Lung (tissue), 17 donors: ENCODE measurements at places on chromosomes 2 and 18.

GRCh38 chr2:159851941-159852340 is 53.9 kb upstream of the CD302 start:
- no peak overlapping the region for H3K27ac ChIP-seq
- H3K36me3 ChIP-seq: no peaks in the 10 kb centered on the region
- no peak for DNase-seq
- H3K4me1 ChIP-seq: no peaks in the 10 kb centered on the region

- H3K4me3 ChIP-seq: no peak overlapping the region
- H3K27ac ChIP-seq: no peak overlapping the region
- H3K4me1 ChIP-seq: no peaks in the 10 kb centered on the region
- no peaks in the 10 kb centered on the region for H3K27me3 ChIP-seq
Measured at GRCh38 chr2:216031960-216032689, 18.8 kb upstream of the MREG start.

- H3K4me1 ChIP-seq: no peaks in the 10 kb centered on the region
- H3K27me3 ChIP-seq: no peaks in the 10 kb centered on the region
- H3K27ac ChIP-seq: no peak overlapping the region
Measured at GRCh38 chr2:109098251-109098920, 30.6 kb upstream of the SH3RF3 start.

DNA sequence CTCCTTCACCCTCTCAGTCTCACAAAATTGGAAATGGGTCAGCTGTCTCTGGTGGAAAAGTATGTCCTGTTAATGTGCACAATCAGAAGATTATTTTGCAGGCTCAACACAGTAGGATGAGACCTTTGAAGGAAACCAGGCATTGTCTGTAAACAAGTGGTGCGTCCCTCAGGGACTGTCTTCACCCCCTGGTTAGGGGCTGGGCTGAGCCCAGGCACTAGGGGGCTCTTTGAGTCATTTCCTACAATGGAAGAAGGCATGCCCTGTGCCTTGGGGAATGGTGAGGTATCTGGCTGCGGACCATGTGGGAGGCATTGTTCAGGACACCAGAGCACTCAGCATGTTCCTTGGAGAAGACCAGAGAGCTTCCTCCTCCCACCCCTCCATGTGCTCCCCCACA is 26.8 kb downstream of the PKDCC start:
- DNase-seq: no peak
- H3K27me3 ChIP-seq: no peaks in the 10 kb centered on the region
- H3K27ac ChIP-seq: peak overlapping the region; percentile 1
- no peaks in the 10 kb centered on the region for H3K36me3 ChIP-seq
- no peak overlapping the region for H3K4me3 ChIP-seq

DNA sequence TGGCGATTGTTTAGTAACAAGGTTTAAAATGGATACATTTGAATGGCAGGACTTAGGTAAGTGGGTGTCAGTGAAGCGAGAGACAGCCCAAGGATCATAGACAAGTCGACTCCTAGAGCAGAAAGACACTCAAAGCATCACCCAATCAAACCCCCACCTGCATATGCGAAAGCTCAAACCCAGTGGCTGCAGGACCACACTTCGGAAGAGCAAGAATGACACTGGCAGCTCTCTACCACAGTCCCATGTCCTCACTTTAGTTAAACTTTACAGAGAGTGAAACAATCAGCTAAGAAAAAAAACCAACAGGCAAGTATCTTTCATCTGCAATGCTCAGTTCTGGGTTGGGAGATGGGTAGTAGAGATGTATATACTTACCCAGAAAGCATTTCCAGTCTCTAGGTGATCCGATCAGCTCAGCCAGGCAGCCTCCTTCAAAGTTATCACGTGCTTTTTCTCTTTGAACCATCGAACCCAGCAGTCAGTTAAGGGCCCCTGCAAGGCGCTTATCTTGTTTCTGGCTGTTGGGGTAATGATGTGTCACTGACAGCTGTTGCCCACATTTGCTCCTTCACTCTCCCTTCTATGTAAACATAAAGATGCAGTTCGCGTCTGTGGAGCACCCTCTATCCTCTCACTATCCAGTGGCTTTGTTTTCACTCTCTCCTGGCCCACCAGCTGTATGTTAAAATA is 357.5 kb upstream of the ID2 start:
- peak; percentile 76 for DNase-seq
- H3K4me1 ChIP-seq: no peaks in the 10 kb centered on the region
- no peak overlapping the region for H3K27ac ChIP-seq
- no peak overlapping the region for H3K4me3 ChIP-seq
- H3K36me3 ChIP-seq: no peaks in the 10 kb centered on the region

DNA sequence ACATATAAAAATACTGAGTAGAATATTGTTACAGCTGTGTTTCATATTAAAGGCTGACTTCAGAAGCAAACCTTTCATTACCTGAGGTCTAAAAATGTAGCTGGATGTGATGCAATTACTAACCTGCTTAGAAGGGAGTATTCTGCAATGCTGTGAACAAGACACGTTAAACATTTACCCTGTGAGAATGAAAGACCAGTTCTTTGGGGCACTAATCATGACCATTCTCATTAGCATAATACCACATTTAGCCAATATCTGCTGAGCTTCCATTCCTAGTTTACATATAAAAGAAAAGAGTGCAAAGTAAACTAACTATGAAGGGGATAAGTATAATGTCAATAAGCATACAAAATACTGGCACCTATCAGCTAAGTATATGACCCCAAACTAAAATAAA is 784.0 kb upstream of the KLHL29 start:
- no peak overlapping the region for H3K27ac ChIP-seq
- H3K4me3 ChIP-seq: no peak overlapping the region
- peaks cover 11% of the 10 kb centered on the region for H3K4me1 ChIP-seq
- peak; percentile 53 for DNase-seq
- H3K27me3 ChIP-seq: no peaks in the 10 kb centered on the region
- H3K36me3 ChIP-seq: no peaks in the 10 kb centered on the region

- no peak for DNase-seq
- no peaks in the 10 kb centered on the region for H3K36me3 ChIP-seq
- no peak overlapping the region for H3K4me3 ChIP-seq
- peaks cover 25% of the 10 kb centered on the region for H3K4me1 ChIP-seq
- H3K27ac ChIP-seq: no peak overlapping the region
- no peaks in the 10 kb centered on the region for H3K27me3 ChIP-seq
Measured at GRCh38 chr18:616380-616995, 19.7 kb downstream of the CLUL1 start.

DNA sequence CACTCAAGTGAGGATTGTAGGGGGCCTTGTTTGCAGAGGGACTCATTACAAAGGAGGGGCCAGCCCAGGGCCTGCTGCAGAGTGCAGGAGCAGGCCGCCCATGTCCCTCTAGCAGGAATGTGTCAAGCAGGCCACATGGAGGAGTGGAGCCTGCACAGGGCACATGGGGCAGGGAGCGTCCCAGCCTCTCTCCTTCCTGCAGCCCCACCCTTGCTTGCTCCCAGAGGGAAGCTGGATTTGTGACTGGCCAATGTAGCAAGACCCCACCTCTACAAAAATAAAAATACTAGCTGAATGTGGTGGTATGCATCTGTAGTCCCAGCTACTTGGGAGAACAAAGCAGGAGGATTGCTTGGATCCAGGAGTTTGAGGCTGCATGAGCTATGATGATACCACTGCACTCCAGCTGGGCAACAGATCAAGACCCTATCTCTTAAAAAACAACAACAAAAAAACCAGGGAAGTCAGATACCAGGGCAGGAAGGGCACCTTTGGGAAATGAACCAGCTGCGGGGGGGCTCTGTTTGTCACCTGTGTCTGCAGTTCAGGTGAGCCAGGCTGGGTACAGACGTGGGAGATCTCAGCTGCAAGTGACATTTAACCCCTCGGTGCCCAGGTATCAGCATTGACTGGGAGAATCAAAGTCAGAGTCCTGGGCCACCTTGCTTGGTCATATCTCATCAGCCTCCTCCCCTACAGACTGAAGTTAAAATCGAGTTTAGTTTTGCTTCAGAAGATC is 27.7 kb downstream of the IMPA2 start:
- DNase-seq: no peak
- no peaks in the 10 kb centered on the region for H3K27me3 ChIP-seq
- peaks cover 25% of the 10 kb centered on the region for H3K36me3 ChIP-seq
- no peak overlapping the region for H3K27ac ChIP-seq
- H3K4me1 ChIP-seq: no peaks in the 10 kb centered on the region
- no peak overlapping the region for H3K4me3 ChIP-seq

GRCh38 chr2:69945941-69946340 is 15.5 kb downstream of the ASPRV1 start:
- H3K27ac ChIP-seq: peak overlapping the region; percentile 64
- H3K27me3 ChIP-seq: no peaks in the 10 kb centered on the region
- no peak for DNase-seq
- H3K4me3 ChIP-seq: no peak overlapping the region
- no peaks in the 10 kb centered on the region for H3K4me1 ChIP-seq

GRCh38 chr2:79630060-79630459 is 117.2 kb downstream of the CTNNA2 start:
- H3K4me3 ChIP-seq: no peak overlapping the region
- H3K4me1 ChIP-seq: no peaks in the 10 kb centered on the region
- H3K27ac ChIP-seq: no peak overlapping the region
- no peak for DNase-seq
- H3K36me3 ChIP-seq: no peaks in the 10 kb centered on the region

GRCh38 chr18:22367303-22367702 is 50.4 kb downstream of the CTAGE1 start:
- no peak overlapping the region for H3K4me3 ChIP-seq
- no peaks in the 10 kb centered on the region for H3K36me3 ChIP-seq
- H3K27me3 ChIP-seq: no peaks in the 10 kb centered on the region
